ENCODE measurements at places on chromosomes 3 and 15. TPM values are rescaled to one million over a fixed set of nuclear protein-coding genes. Genes with fewer than 3 reads are reported as not detected.

GRCh38 chr3:184347321-184348056 lies 10.1 kb downstream of the FAM131A start:
- no peak for DNase-seq
- peaks cover 71% of the 10 kb centered on the region for H3K4me1 ChIP-seq
- no peaks in the 10 kb centered on the region for H3K36me3 ChIP-seq
- H3K27me3 ChIP-seq = no peaks in the 10 kb centered on the region
- peak overlapping the region; percentile 27 for H3K27ac ChIP-seq

SLC51B gene
- 3.8 TPM for total RNA-seq

FETUB gene
- not detected for total RNA-seq

DNA sequence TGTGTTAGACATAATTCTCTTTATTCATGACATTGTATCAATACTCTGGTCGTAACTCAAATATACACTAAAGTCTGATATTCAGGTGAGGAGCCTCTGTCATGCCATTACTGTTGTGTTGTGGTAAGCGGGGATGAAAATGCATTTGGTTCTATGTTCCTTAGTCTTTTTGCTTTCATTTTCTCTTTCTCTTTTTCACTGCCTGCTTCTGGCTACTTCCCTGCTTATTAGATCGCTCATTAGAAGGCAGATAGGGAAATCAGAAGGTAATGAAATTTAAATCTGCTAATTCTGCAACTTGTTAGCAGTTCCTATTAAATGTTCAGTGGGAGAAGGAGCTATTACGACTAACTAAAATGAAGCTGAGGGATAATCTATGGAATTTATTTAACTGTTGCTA lies 345.0 kb downstream of the GRM7 start:
- H3K27ac ChIP-seq = no peak overlapping the region
- H3K4me1 ChIP-seq = peaks cover 6% of the 10 kb centered on the region
- no peaks in the 10 kb centered on the region for H3K27me3 ChIP-seq
- no peak for DNase-seq
- peak overlapping the region; percentile 27 for H3K4me3 ChIP-seq
- H3K36me3 ChIP-seq = no peaks in the 10 kb centered on the region

- no peaks in the 10 kb centered on the region for H3K36me3 ChIP-seq
- H3K4me1 ChIP-seq = no peaks in the 10 kb centered on the region
- H3K27ac ChIP-seq = no peak overlapping the region
- no peaks in the 10 kb centered on the region for H3K27me3 ChIP-seq
- H3K4me3 ChIP-seq = no peak overlapping the region
These were observed 5.6 kb downstream of the PRTG start for GRCh38 chr15:55737373-55737772.

DNA sequence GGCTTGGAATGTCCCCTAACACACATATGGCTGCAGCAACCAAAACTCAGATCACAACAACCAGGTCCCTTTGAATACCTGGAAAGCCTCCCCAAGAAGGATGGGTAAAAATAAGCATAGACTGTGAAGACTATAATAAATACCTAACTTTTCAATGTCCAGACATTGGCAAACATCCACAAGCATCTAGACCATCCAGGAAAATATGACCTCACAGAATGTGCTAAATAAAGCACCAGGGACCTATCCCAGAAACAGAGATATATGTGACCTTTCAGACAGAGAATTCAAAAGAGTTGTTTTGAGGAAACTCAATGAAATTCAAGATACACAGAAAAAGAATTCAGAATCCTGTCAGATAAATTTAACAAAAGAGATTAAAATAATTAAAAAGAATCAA lies 109.2 kb downstream of the NEDD4 start:
- no peaks in the 10 kb centered on the region for H3K36me3 ChIP-seq
- no peak overlapping the region for H3K27ac ChIP-seq
- DNase-seq = no peak
- no peaks in the 10 kb centered on the region for H3K27me3 ChIP-seq
- H3K4me3 ChIP-seq = no peak overlapping the region

RTP1 gene
- 0.93 TPM for total RNA-seq

- DNase-seq = no peak
- no peaks in the 10 kb centered on the region for H3K27me3 ChIP-seq
- H3K4me1 ChIP-seq = no peaks in the 10 kb centered on the region
- no peaks in the 10 kb centered on the region for H3K36me3 ChIP-seq
- H3K4me3 ChIP-seq = no peak overlapping the region
- no peak overlapping the region for H3K27ac ChIP-seq
These were observed 177.9 kb upstream of the SOX2 start for GRCh38 chr3:181533811-181534210.

DNA sequence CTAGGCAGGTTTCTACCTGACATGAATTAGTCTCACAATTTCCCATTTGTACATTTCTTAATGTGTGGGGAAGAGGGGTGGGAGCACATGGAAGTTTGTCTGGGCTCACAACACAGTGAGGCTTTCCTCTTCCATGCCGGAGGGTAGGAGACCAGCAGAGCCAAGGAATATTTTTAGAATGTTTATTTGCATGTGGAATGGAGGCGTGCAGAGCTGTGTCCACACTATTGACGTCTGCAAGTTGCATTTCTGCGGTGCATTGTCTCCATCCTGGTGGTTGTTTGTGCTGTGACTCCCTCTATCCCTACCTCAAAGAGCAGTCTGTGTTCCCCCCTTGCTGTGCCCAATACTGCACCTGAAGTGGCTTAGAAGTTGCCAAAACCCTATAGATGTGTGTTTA lies 103.1 kb upstream of the LRTM1 start:
- H3K36me3 ChIP-seq = no peaks in the 10 kb centered on the region
- DNase-seq = no peak
- H3K4me3 ChIP-seq = no peak overlapping the region
- H3K27me3 ChIP-seq = no peaks in the 10 kb centered on the region

ZFYVE19 gene
- 38.2 TPM for total RNA-seq

UMPS gene
- total RNA-seq = 26.8 TPM

- no peak overlapping the region for H3K27ac ChIP-seq
- no peaks in the 10 kb centered on the region for H3K36me3 ChIP-seq
- no peaks in the 10 kb centered on the region for H3K4me1 ChIP-seq
- no peak for DNase-seq
These were observed 10.3 kb upstream of the MCF2L2 start for GRCh38 chr3:183438735-183439134.

SLITRK3 gene
- 0.06 TPM for total RNA-seq

RASGRP1 gene
- total RNA-seq = 7.4 TPM

ADCY5 gene
- 33.6 TPM for total RNA-seq

ATXN7 gene
- 47.6 TPM for total RNA-seq

DNA sequence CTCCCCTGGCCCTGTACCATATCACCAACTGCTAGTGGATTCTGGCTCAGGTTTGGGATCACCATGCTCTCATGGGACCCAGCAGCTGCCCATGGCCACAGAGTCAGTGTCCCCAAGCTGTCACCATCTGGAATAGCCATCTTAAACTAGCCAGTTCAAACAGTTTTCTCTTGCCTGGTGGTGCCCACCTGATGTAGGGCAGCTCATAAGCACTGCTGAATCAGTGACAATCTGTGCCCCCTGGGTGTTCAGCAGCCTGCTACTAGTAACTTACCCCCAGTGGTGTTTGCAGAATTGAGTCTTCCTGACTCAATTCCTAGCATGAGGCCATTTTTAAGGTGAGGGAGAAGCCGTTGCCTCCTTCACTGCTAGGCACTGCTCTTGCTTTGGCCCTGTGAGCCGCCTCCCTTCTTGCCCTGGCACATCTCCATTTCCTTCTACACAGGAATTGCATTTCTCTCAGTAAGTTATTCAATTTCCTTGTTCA lies 7.9 kb downstream of the RPSA start:
- DNase-seq = no peak
- no peaks in the 10 kb centered on the region for H3K27me3 ChIP-seq
- no peaks in the 10 kb centered on the region for H3K4me1 ChIP-seq
- H3K27ac ChIP-seq = no peak overlapping the region

DNA sequence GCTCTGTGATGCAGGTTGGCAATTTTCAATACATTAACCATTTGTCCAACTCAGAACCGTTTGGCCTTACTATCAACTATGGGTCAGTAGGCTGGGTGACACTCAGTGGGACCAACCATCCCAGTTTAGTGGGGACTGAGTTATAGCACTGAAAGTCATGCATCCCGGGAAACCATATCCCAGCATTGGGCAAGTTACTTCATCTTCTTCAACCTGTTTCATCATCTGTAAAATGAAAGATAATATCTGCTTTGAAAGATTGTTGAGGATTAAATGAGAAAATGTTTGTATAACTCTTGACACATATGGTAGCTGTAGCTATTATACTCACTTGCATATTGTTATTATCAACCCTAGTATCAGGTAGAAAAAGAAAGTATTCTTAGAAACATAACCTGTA lies 11.9 kb downstream of the RAB27A start:
- no peak overlapping the region for H3K27ac ChIP-seq
- no peaks in the 10 kb centered on the region for H3K27me3 ChIP-seq
- H3K36me3 ChIP-seq = no peaks in the 10 kb centered on the region
- DNase-seq = no peak

- no peaks in the 10 kb centered on the region for H3K27me3 ChIP-seq
- no peak for DNase-seq
- H3K27ac ChIP-seq = no peak overlapping the region
- no peaks in the 10 kb centered on the region for H3K4me1 ChIP-seq
- H3K36me3 ChIP-seq = no peaks in the 10 kb centered on the region
These were observed 22.7 kb upstream of the IREB2 start for GRCh38 chr15:78415284-78415683.

DISP2 gene
- 4.4 TPM for total RNA-seq

- peaks cover 11% of the 10 kb centered on the region for H3K4me1 ChIP-seq
- H3K4me3 ChIP-seq = peak overlapping the region; percentile 73
- no peak for DNase-seq
- no peaks in the 10 kb centered on the region for H3K27me3 ChIP-seq
These were observed 1.4 kb upstream of the ATP13A3 start for GRCh38 chr3:194488055-194488742.

- no peaks in the 10 kb centered on the region for H3K36me3 ChIP-seq
- H3K4me1 ChIP-seq = peaks cover 47% of the 10 kb centered on the region
- DNase-seq = no peak
- H3K4me3 ChIP-seq = no peak overlapping the region
- no peak overlapping the region for H3K27ac ChIP-seq
These were observed 12.6 kb upstream of the STARD5 start for GRCh38 chr15:81336568-81336967.

GRCh38 chr3:114093596-114093995 lies 37.1 kb downstream of the QTRT2 start:
- peak; percentile 36 for DNase-seq
- H3K4me1 ChIP-seq = no peaks in the 10 kb centered on the region
- no peaks in the 10 kb centered on the region for H3K27me3 ChIP-seq
- H3K36me3 ChIP-seq = no peaks in the 10 kb centered on the region
- H3K27ac ChIP-seq = no peak overlapping the region

DNA sequence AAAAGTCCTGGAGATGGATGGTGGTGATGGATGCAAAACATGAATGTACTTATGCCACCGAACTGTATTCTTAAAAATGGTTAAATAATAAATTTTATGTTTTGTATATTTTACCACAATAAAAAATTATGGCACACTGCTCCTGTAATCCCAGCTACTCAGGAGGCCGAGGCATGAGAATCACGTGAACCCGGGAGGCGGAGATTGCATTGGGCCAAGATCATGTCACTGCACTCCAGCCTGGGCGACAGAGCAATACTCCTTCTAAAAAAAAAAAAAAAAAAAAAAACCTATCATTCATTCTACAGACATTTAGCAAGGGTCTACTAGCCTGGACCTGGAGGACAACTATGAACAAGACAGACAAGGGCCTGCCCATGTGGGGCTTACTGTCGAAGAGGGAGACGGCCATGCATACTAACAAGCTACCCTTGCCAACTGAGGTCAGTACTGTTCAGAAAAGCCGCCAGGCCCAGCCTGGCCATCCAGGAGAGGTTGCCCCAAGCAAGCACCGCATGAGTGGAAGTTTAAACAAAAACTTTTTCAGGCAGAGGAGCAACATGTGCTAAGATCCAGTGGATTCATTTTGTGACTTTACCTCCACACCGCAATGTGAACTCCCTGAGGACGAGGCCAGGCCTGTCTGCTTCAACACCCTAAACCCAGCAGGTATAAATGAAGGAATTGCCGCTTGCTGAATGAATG lies 2.8 kb upstream of the NEK4 start:
- H3K4me1 ChIP-seq = peaks cover 6% of the 10 kb centered on the region
- H3K4me3 ChIP-seq = no peak overlapping the region
- no peaks in the 10 kb centered on the region for H3K36me3 ChIP-seq

ABHD5 gene
- 25.0 TPM for total RNA-seq

DNA sequence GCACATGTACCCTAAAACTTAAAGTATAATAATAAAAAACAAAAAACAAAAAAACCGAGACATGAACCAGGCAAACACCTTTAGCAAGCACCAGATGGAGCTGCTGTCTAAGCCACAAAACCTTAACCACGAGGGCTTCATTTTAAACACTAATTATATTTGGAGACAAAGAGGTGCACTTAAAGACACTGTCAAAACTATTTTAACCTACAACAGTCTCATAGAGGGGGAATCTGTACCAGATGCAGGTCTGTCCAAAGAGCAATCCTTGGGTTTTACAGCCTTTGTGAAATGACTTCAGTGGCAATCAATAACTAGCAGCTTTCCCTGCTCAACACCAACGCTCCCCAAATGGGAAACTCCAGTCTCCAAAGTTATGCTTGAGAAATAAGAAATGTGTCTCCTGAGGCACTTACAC lies 115.7 kb upstream of the TSPAN3 start:
- H3K4me1 ChIP-seq = peaks cover 6% of the 10 kb centered on the region
- no peak overlapping the region for H3K27ac ChIP-seq
- H3K27me3 ChIP-seq = no peaks in the 10 kb centered on the region
- H3K4me3 ChIP-seq = no peak overlapping the region

- H3K27ac ChIP-seq = no peak overlapping the region
- no peak overlapping the region for H3K4me3 ChIP-seq
- H3K36me3 ChIP-seq = no peaks in the 10 kb centered on the region
- H3K4me1 ChIP-seq = peaks cover 2% of the 10 kb centered on the region
These were observed 25.5 kb downstream of the FAN1 start for GRCh38 chr15:30929064-30929669.

GRCh38 chr3:12910356-12911099 lies 69.2 kb upstream of the RPL32 start:
- no peak overlapping the region for H3K27ac ChIP-seq
- no peak for DNase-seq
- H3K4me1 ChIP-seq = no peaks in the 10 kb centered on the region

GRCh38 chr3:84039099-84039498 lies 919.7 kb upstream of the CADM2 start:
- DNase-seq = no peak
- no peaks in the 10 kb centered on the region for H3K27me3 ChIP-seq
- H3K27ac ChIP-seq = no peak overlapping the region

CHRNA5 gene
- 4.4 TPM for total RNA-seq

DNA sequence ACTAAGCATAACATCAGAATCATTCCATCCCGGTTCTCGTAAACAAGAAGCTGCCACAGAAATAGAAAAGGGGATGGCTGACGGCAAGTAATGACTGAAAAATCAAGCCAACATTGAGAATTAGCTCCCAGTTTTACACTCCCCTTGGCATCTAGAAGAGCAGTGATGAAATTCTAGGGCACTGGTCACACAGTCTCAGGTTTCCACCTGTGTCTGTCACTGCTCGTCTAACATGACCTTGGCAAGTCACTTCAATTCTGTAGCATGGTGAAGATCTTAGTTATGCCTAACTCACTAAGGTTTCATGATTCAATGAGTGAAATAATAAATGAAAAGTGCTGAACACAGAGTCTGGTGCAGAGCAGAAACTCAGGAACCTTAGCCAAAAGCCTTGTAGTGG lies 272.3 kb upstream of the ARRDC4 start:
- no peak overlapping the region for H3K27ac ChIP-seq
- H3K4me3 ChIP-seq = no peak overlapping the region
- DNase-seq = no peak

GRCh38 chr15:74958908-74959585 lies 2.5 kb upstream of the RPP25 start:
- peaks cover 31% of the 10 kb centered on the region for H3K4me1 ChIP-seq
- peak; percentile 19 for DNase-seq
- no peaks in the 10 kb centered on the region for H3K36me3 ChIP-seq
- H3K27ac ChIP-seq = no peak overlapping the region
- peak overlapping the region; percentile 62 for H3K4me3 ChIP-seq
